B cell (primary cell): ENCODE measurements at places on chromosomes 6 and 20. TPM values are rescaled to one million over a fixed set of nuclear protein-coding genes. Genes with fewer than 3 reads are reported as not detected.

- DNase-seq = no peak
Measured at GRCh38 chr6:156648616-156649015, 128.6 kb upstream of the ARID1B start.

Gene HLA-DOB
- 109 TPM in 2 replicates for total RNA-seq

GRCh38 chr6:157258878-157259277, 64.4 kb downstream of the TMEM242 start:
- DNase-seq = no peak

GRCh38 chr20:41027872-41028358, 707 bp upstream of the TOP1 start:
- DNase-seq = peak; percentile 27

GRCh38 chr6:110285306-110286060, 72.7 kb downstream of the METTL24 start:
- DNase-seq = no peak

Gene MUC22
- not detected in 2 replicates for total RNA-seq

DNA sequence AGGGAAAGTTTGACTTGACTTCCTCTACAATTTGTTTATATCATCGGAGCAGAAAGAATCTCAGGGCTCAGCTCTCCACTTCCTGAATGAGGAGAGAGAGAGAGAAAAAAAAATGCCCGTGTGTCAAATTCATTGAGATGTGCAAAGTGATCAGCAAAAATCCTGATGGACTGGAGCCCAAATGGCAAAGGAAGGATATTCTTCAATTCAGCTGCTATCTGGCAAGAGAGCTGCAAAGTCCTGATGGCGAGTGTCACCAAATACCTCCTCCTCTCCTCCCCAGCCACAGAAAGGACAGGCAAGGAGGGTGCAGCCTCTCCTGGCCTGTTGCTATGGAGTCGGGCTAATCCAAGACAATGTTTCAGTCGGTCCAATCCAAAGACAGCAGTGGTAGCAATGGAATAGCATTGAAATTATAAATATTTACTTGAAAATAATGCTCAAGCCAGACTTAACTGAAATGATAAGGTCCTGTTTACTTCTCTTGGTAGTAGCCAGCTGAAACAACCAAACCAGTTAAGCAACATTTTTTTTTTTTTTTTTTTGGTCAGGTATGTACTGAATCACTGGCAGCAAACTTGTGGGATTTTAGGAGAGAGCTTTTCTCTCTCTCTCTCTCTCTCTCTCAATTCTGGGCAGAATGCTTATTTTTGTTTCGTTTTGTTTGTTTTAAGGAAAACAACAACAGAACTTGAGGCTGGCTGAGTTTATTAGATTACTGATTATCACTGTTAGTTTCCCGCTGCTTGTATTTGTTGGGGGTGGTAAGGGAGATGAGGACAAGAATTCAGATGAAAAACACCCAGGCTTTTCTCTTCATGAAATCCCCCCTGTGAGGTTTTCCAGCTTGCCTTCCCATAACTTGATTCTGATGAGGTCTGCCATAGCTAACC, 204.2 kb downstream of the BCAS1 start:
- DNase-seq = peak; percentile 60

Gene KHDC1L
- not detected in 2 replicates for total RNA-seq

- DNase-seq = peak; percentile 53
Measured at GRCh38 chr6:28683945-28684538, 158.4 kb downstream of the GPX5 start.

Gene POPDC3
- total RNA-seq = not detected in 2 replicates

DNA sequence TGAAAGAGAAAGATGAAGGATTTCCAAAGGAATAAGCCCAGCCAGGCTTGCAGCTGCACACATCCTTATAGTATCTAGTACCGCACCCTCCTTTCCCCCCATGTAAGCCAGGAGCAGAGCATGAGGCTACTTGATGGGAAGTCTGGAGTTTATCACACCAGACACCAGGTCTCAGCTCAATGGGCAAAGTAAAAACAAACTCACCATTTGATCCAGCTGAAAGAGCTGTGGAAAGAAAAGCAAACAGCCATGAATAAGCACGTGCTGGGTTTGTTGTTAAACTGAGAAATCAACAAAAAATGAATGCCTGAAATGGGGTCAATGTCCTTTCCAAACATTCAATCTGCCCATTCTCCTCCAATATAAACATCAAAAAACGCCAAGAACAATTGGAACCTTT, 50.6 kb upstream of the MAP7 start:
- no peak for DNase-seq

DNA sequence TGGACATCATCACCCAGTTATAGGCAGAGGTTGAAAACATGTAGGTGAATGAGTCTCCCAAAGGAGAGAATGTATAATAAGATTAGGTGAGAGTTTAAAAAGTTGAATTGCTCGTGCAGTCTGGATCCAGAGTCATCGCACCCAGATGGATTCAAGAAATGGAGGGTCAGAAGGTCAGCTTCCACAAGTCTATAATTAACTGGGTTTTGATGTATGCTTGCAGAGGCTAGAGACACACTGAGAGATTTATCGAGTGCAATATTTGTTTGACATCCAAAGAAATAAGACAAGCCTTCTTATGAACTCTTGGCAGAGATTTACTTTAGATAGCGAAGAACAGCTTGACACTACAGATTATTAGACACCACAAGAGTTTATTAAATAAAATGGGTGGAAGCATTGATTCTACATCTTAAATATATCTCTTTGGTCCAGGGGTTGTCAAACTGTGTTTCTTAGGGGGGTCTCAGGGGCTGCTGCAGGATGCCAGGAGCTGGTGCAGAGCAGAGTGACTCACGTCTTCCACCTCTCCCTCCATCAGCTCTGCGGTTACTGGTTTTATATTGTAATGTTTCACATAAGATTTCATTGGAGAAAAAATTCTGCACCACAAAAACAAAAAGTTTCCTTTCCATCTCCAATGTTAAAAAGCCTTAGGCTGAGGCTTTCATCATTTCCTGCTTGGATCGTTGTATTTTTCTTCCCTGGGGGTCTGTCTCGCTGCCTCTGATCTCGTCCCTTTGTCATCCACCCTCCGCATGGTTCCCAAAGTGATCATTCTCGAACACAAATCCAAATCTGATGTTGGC, 176.2 kb upstream of the AHI1 start:
- DNase-seq = no peak

DNA sequence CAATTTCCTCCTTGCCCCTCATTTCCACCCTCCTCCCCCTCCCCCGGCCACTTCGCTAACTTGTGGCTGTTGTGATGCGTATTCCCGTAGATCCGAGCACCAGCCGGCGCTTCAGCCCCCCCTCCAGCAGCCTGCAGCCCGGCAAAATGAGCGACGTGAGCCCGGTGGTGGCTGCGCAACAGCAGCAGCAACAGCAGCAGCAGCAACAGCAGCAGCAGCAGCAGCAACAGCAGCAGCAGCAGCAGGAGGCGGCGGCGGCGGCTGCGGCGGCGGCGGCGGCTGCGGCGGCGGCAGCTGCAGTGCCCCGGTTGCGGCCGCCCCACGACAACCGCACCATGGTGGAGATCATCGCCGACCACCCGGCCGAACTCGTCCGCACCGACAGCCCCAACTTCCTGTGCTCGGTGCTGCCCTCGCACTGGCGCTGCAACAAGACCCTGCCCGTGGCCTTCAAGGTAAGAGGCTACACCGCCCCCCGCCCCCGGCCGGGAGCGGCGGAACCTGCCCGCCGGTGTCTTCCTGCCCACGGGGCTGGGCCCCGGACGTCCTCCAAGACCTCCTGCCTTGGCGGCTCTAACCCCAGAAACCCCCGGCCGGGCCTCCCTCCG, 44.9 kb upstream of the SUPT3H start:
- peak; percentile 76 for DNase-seq

DNA sequence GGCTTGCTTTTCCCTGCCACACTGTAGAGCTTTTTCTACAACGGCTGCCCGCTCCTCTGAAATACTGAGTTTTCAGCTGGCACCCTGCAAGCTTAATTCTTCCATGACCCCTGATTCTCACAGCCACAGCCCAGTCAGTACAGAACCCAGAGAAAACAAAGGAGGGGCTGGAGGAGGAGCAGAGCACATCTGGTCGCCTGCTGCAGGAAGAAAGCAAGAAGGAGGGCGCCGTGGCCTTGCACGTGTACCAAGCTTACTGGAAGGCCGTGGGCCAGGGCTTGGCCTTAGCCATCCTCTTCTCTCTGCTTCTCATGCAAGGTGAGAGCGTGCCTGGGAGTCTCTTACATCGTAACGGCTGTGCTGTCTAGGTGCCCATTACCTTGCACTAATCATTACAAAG, 11.3 kb downstream of the DLK2 start:
- DNase-seq = no peak

Gene KCNK5
- 0.07 TPM in 1 of 2 replicates, not detected in the other for total RNA-seq

GRCh38 chr6:157383471-157383870, 2.5 kb downstream of the ZDHHC14 start:
- no peak for DNase-seq
